ENCODE measurements at places on chromosomes 1 and 21.

- peak; percentile 7 for DNase-seq
Measured at GRCh38 chr1:11307852-11308251, 34.9 kb downstream of the UBIAD1 start.

DNA sequence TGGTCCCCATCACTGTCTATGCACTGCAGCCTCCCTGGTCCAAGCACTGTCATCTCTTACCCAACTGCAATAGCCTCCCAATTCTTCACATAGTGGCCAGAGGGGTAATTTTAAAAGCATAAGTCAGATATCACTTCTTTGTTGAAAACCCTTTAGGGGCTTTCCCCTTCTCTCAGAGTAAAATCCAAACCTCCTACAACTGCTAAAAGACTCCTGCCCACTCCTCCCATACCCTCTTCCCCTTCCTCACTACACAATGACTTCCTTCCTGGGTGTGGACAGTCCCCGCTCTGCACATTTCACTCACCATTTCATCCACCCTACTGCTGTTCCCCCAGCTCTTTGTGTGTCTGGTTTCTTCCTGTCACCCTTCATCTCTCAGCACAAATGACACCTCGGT, 8.3 kb downstream of the MCOLN2 start:
- no peak for DNase-seq

GRCh38 chr1:40703316-40703715, 11.8 kb downstream of the NFYC start:
- peak; percentile 87 for DNase-seq

- DNase-seq, result peak; percentile 52
Measured at GRCh38 chr1:210233495-210234328, 1.1 kb downstream of the SERTAD4 start.

- DNase-seq, result no peak
Measured at GRCh38 chr1:36729716-36730510, 247.2 kb upstream of the CSF3R start.

- DNase-seq, result no peak
Measured at GRCh38 chr1:112308716-112309115, 87.3 kb upstream of the CTTNBP2NL start.

DNA sequence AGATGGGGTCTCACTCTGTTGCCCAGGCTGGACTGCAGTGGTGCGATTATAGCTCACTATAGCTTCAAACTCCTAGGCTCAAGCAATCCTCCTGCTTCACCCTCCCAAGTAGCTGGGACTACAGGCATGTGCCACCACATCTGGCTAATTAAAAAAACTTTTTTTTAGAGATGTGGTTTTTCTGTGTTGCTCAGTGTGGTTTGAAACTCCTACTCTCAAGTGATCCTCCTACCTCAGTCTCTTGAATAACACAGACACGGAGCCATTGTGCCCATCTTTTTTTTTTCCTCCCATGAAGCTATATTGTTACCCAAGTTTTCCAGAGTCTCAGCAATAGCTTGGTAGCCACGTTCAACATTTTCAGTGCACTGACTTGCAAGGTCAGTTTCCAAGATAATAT, 2.7 kb downstream of the GIPC2 start:
- DNase-seq, result no peak

- DNase-seq, result no peak
Measured at GRCh38 chr1:221834698-221835513, 93.0 kb upstream of the DUSP10 start.

DNA sequence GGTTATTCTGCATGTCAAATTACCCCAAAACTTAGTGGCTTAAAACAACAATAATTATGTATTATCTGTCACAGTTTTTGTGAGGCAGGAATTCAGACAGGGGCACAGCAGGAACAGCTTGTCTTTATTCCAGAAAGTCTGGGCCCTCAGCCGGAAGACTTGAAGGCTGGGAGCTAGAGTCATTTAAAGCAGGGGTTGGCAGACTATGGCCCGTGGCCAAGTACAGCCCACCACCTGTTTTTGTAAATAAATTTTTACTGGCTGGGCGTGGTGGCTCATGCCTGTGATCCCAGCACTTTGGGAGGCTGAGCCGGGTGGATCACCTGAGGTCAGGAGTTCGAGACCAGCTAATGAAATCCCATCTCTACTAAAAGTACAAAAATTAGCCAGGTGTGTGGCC, 39.6 kb upstream of the KDM4A start:
- no peak for DNase-seq

DNA sequence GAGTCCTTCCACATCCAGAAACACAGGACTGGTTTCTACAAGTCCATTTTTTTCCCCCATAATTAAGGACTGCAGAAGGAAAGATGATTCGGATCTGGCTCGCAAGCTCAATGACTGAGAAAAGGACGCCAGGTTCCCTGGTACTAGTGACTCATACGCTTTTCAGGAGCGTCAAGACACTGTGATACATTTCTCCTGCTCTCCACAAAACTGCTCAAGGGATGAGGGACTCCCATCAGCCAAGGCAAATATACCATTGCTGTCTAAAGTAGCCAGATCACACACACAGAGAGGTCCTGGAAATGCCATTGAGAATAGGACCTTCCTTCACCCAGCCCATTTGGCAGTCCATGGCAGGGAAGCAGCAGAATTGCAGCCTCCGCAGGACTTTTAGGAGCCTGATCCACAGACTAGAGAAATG, 253.6 kb upstream of the IRF2BP2 start:
- peak; percentile 82 for DNase-seq

DNA sequence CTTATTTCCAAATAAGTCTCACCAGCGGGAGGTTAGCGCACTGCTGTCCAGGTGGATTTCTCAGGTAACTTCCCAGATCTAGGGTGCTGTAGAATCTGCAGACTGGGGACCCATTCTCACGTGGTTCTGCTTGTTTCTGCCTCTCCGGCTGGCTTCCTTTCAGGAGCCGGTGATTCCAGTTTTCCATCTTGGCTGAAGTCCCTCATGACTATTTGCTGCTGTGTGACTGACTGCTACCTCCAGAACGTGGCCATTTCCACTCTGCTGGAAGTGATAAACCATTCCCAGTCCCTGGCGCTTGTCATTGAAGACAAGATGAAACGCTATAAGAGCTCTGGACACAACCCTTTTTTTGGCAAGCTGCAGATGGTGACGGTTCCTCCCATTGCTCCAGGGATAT, 76.0 kb downstream of the DOP1B start:
- no peak for DNase-seq

DNA sequence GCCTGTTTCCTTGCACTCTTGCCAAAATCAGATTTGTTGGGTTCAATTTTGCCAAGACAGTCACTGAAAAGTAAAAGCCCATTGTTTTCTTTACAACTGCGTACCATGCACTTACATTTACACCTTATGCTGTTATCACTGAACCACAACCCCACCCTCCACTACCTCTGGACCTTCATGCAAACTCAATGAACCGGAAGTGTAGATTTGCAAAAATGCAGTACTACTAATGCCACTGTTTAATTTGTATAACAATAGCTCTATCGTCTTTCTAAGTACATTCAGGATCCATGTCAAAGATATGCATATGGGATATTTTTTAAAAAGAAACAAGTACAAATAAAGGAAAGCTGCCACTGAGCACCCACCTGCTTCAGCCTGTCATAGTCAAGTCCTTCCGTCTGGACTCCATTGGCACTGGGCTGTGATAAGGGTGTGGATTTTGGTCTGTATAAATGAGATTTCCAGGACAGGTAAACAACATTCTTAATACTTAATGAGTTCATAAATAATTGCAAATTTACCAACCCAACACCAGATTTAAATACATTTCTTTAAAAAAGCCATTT, 72.9 kb upstream of the LBR start:
- no peak for DNase-seq

DNA sequence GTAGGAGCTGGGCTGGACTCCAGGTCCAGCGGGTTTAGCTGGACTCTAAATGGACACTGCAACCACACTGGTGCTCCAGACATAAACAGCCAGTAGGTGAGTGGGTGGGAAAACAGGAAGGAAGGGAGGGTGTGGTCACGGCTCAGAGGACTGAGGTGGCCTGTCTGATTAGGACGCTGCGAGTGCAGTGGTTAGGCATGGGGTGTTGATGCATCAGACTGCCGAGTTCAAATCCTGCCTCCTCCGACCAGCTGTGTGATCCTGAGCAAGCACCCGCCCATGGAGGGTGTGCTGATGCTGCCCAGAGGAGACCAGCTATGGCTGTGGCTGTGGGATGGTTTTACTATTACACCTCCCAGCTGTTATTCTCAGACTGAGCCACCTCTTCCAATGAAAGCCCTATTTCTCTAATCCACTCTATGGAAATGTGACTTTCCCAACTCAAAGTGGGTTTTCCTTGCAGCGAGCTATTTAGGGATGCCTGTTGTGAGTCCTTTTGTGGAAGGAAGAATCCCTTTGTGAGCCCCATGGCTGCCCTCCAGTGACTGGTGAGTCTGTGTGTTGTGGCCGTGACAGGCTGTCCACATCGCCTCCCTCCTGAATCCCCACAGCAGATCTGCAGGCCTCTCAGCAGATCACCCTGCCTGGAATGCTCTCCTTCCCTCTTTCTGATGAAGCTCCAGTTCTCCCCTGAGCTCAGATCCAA, 56.6 kb upstream of the EDN2 start:
- DNase-seq, result peak; percentile 52

DNA sequence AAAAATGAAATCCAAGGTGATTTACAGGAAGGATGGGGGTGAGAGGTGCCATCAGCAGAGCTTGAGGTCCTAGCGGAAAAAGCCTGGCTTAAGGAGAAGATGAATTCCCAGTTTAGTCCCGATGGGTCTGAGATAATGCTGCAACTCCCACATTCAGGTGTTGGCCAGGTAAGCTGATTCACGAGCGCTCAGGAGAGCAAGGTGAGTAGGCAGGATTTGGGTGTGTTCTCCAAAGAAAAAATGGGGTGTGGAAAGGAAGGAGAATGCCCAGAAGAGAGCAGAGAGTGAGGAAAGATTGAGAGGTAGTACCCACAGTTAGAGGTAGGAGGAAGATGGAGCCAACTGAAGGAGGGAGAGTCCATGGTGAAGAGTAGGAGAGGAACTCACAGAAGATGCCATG, 12.5 kb downstream of the RIMS3 start:
- no peak for DNase-seq

DNA sequence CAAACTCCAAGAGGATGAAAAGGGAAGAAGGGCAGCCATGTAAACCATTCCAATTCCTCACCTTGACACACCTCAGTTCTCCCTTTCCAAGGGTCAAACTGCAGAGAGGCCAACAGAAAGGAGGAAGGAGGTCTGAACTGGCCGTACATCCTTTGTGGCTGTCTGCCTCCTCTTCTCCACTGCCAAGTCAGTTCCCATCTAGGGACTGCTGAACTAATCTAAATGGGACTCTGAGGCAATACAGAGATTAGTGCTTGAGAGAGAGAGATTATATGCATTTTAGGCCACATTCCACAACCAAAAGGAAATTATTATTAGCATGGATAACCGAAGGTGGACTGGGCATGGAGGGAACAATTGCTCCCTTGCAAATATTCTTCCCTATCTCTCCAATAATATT, 2.7 kb downstream of the ARHGEF11 start:
- DNase-seq, result no peak

- peak; percentile 22 for DNase-seq
Measured at GRCh38 chr1:151325231-151325630, 2.0 kb downstream of the PI4KB start.

- peak; percentile 50 for DNase-seq
Measured at GRCh38 chr1:214791961-214792360, 189.0 kb downstream of the CENPF start.

GRCh38 chr1:244092964-244093638, 42.0 kb downstream of the ZBTB18 start:
- DNase-seq, result no peak

DNA sequence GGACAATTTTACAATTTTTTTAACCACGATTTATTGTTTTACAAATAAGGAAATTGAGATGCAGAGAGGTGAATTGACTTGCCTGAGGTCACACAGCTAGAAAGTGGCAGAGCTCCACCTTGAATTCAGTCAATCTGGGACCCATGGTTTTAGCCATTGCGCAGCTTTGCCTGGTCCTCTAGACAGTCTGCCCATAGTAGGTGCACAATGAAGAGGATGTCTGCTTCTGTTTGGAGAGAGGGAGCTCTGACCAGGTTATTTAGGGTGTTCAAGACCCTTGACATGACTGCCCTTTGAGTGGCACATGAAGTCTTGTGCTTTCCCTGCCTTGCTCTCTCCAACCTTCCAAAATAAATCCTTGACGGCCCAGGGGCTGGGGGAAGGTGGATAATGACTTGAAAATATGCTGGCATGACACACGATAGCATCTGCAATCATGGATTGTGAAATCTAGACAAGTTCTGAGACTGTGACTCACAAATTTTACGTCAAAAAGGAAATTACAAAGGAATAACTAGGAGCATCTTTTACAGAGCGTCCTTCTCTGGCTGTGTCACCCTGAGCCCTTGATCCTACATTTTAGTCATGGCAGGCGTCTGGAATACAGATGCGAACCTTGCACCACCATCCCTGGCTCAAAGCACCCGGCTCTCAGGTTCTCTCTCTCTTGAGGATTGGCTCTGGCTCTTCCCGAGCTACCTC, 26.2 kb upstream of the ID3 start:
- peak; percentile 99 for DNase-seq

GRCh38 chr1:59976194-59977074, 49.9 kb upstream of the CYP2J2 start:
- peak; percentile 26 for DNase-seq

- DNase-seq, result peak; percentile 22
Measured at GRCh38 chr1:58718435-58718834, 18.6 kb upstream of the MYSM1 start.

DNA sequence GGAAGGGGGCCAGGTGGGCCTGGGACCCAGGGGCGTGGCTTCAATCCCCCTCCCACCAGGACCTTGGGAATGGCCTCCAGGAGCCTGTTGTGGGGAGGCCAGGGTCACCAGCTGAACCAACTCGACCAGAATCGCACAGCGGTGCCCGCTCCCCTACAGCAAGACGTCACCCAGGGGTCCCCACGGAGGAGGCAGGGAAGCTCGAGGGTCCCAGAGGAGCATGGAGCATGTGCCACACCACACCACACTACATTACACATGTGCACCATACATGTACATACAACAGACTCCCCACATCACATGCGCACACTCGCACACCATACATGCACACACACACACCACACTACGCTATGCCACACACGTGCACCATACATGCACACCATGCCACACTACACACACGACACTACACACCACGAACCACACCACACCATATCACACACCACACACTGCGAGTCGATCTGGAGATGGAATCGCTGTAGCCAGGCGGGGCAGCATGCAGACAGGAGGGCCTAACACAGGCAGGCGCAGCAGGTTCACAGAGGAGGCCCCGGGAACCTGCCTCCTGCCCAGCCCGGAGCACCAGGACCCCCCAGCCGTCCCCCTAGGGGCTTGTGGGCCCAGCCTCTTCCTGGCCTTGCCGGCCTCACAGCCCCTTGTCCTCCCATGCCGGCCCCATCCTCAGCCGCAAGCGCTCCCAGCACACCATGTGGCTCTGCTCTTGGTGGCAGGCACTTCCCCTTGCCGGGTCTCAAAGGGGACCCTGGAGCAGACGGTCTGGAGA, 596 bp downstream of the ITGB2 start:
- DNase-seq, result no peak

DNA sequence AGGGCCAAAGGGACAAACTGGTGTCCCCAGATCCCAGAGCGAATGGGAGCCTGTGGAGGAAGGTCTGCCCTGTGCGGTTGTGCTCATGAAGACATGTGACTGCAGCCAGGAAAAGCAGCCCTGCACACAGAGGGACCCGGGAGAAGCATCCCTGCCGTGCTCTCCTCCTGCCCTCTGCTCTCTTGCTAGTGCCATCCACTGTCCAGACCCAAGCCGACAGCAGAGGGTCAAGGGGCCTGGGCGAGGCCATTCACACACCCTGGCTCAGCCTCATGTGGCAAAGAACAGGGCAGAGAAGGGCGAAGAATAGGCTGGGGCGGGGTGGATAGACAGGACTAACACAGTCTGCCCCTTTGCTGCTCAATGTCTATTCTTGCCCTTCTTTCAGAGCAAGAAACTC, 17.4 kb downstream of the DMRTB1 start:
- no peak for DNase-seq

- no peak for DNase-seq
Measured at GRCh38 chr1:109396871-109397580, 692 bp downstream of the SORT1 start.

Measured in IMR-90 (cell line).